IMR-90 (cell line): ENCODE measurements at places on chromosomes 5 and 9.

- DNase-seq = no peak
These were observed 825.0 kb downstream of the TLR4 start for GRCh38 chr9:118529210-118529609.

GRCh38 chr5:151862811-151863472, 61.7 kb downstream of the GLRA1 start:
- DNase-seq = no peak

DNA sequence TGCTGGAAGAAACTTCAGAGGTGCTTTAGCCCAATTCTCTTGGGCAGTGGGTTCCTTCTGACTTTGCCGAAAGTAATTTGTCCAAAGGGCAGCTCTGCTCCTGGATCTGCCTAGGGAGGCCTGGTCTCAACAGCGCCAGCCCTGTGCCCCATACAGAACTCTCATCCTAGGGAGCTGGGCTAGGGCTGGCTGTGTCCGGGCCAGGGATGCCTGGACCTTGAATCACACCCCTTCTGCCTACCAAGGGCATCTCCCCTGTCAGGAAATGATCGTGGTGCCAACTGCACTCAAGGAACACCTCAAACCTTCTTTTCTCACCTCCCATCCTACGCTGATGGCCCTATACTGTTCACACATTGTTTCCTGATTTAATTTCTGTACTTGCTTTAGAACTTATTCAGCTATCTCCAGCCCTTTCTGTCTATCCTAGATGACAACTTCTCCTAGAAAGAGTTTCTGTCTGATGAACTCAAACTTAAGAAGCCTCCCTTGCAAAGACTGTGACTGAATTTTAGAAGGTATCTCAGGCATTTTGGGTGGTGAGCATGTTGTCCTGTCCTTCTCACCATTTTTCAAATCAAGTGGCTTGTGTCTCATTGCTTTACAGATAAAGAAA, 37.4 kb upstream of the NFIB start:
- DNase-seq = no peak

GRCh38 chr5:116754556-116754955, 179.9 kb upstream of the SEMA6A start:
- no peak for DNase-seq

DNA sequence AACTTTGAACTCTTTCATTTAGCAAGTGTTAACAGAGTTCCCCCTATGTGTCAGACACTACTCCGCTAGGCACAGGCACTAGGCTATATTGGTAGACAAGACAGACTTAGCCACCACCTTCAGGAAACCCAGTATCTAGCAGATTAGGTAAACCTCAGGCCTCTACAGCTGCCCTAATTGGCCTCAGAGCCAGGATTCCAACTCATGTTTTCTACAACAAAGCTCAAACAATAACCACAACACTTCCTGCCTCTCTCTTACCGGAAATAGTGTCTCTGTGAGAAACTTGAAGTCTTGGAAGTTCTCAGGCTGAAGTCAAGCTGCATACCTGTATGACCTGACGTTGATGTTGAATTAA, 116.6 kb upstream of the SLC44A1 start:
- DNase-seq = peak; percentile 25

- DNase-seq = no peak
These were observed 3.7 kb upstream of the DNAJC25 start for GRCh38 chr9:111627260-111627963.

GRCh38 chr5:14036514-14036913, 92.0 kb upstream of the DNAH5 start:
- DNase-seq = peak; percentile 69
